ENCODE measurements at places on chromosomes 2 and 18.

GRCh38 chr2:169071455-169071854 lies 2.1 kb downstream of the DHRS9 start:
- DNase-seq, result no peak

GRCh38 chr2:39470580-39470979 lies 33.5 kb upstream of the MAP4K3 start:
- DNase-seq, result no peak

- DNase-seq, result no peak
These were observed 29.6 kb downstream of the TFCP2L1 start for GRCh38 chr2:121255358-121255757.

DNA sequence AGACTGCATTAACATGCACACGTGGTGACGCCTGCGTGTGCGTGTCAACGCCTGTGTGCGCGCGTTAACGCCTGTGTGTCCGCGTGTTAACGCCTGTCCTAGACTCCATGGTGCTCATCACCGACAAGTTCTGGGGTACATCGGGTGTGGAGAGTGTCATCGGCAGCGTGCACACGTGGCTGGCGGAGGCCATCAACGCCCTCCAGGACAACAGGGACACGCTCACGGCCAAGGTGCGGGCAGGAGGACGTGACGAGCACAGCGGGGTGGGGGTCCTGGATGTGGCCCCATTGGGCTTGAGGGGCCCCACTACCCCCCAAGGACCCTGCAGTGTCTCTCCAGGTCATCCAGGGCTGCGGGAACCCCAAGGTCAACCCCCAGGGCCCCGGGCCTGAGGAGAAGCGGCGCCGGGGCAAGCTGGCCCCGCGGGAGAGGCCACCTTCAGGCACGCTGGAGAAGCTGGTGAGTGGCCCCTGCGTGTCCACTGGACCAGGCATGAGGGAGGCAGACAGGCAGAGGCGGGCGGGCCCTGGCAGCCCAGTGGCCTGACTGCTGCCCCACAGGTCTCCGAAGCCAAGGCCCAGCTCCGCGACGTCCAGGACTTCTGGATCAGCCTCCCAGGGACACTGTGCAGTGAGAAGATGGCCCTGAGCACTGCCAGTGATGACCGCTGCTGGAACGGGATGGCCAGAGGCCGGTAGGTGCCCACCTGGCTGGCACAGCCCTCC lies 29.2 kb downstream of the GPC1 start:
- peak; percentile 11 for DNase-seq

- DNase-seq, result no peak
These were observed 21.4 kb upstream of the RFX8 start for GRCh38 chr2:101496279-101496678.

Data from HuH-7.5 (cell line).